NCI-H2107 (cell line): ENCODE measurements at places on chromosomes 5 and 9.

GRCh38 chr9:102185371-102185770 is 446.9 kb upstream of the GRIN3A start:
- no peak for DNase-seq

- DNase-seq = no peak
These were observed 16.8 kb downstream of the SIL1 start for GRCh38 chr5:139181322-139181730.

- DNase-seq = no peak
These were observed 12.0 kb upstream of the AJM1 start for GRCh38 chr9:136829981-136830885.

GRCh38 chr5:67187006-67187715 is 9.4 kb downstream of the CD180 start:
- no peak for DNase-seq

- DNase-seq = no peak
These were observed 351.2 kb downstream of the EBF1 start for GRCh38 chr5:158748522-158748921.

DNA sequence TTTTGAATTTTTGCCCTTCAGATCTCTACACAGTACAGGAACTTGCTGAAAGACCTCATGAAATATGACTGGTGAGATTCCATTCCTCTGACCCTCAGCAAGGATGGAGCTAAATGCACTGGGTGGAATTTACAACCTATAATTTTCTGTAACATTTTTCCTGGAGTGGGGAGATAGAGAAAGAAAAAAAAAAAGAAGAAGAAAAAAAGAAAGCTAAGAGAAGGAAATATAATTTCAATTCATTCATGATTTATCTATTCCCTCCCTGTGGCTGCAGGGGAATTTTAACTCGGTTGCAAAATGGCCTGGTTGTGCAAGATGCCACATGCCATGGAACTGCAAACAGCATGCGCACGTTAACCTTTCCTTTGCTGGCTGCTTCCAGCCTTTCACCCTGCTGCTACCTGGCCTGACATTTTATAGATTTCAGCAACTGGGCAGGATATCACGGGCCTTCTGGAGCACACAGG is 155.4 kb downstream of the FSTL4 start:
- no peak for DNase-seq

- DNase-seq = no peak
These were observed 23.9 kb upstream of the SH3PXD2B start for GRCh38 chr5:172478256-172478655.

DNA sequence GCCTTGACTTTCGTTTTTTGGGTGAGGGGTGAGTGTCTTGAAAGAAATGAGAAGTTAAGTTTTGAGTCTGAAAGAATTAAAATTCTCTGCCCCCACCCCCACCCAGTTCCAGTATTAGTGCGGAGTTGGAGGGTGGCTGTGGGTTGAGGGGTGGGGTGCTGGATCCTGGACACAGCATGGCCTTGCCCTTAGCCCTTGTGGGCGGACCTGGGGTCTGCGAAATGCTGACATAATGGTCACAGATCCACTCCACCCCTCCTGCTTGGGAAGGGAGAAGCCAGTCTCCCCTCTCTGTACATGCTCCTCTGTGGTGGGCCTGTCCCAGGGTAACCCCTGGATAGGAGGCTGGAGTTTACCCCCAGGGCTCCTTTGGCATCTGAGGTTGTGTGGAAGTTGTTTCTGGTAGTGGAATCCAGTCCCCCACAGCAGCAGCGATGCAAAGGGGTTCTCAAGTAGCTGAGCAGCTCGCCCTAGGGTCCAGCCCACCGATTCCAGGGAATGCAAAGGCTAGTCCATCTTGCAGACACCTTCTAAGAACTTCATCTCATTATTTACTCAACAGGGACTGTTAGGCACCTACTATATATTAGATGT is 42.8 kb upstream of the TCF7 start:
- DNase-seq = no peak

DNA sequence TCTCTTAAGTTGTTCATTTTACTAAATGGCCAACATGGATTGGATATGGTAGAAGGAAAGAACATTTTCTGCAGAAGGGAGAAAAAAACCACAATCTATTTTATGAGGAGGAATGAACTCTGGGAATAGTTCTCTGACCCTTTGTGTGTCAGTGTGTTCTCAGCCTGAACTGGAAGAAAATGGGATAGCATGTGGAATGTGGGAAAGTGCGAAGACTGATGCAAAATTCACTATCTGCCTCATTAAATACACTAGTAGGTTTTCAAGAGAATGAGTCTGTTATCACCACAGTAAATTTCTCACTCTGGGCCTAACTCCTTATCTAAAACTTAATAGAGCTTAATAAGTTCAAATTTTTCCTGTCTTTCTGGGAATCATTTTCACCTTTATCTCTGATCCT is 22.7 kb downstream of the ITGA1 start:
- no peak for DNase-seq

GRCh38 chr9:5492965-5493678 is 17.2 kb upstream of the PDCD1LG2 start:
- DNase-seq = no peak

DNA sequence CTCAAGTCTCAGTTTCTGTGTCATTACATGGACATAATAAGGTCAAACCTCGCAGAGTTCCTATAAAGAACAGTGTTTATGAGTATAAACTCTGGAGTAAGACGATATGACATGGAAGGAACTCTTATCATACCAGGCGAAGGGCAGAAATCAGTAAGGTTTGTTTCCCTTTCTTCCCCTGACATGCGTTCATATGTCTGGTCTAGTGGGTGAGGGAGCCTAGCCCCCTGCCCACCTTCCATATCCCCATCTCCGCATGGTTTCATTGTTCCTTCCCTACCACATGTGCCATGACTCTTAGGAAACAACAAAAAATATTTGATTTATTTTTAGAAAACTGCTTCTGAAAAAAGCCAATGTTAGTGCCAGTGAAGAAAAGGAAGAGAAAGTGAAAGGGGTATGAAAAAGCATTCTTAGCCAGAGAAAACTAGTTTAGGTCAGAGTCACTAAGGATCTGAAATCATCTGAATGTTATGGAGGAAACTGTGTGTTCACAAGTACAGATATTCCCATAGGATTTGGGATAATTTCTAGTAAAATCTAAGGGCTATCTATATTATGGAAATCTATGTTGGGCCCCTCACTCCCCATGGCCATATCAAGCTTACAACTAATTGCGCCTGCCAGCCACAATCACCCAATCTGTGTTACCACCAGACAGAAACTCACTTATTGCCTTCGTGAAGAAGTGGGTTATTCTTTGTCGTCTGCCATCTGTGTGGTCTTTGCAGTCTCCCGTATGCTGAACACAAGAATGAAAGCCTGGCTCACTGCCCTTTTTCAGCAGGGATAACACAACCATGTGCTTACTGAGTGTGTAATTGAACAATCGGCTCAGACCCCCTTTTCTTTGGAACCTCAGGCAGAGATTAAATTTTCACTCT is 19.9 kb upstream of the HMHB1 start:
- DNase-seq = no peak

DNA sequence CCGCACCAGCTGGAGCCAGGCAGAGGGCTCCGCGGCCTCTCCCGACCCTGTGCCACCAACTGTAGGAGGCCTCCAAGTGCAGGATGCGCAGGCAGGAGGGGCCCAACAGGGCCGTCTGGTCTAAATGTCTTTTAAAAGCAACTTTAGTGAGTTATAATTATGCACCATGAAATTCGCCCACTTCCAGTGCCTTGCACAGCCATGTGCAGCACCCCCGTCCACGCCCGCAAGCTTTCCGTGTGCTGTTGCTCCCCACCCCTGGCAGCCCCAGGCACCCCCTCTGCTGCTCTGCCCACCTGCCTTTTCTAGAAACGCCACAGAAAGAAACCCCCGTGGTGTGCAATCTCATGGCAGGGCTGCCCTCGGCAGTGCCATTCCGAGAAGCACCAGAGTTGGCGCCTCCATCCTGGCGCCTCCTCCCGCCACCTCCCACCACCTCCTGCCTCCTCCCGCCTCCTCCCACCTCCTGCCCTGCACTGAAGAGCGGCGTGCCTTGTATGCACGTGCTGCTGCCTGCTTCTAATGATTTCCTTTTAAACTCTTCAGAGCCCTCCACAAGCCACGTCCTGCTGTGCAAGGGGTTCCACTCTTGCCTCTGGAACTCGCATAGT is 7.5 kb upstream of the SLC6A18 start:
- DNase-seq = no peak

DNA sequence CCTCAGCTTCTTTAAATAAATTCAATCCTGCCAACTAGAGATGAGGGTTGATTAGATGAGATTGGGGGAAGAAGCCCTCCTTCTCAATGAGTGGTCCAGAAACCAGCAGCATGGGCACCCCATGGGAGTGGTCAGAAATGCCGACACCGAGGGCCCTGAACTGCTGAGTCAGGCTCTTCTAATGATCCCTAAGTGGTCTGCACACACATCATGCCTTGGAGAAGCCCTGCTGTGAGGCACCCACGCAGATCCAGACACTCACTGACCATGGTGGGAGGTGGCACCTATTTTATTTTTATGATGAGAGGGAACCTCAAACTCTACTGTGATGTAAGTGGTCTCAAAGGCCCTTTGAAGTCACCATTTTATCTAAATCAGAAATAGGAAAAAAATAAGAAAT is 72.3 kb upstream of the BOD1 start:
- DNase-seq = no peak

- DNase-seq = no peak
These were observed 11.2 kb upstream of the CFAP95 start for GRCh38 chr9:69809304-69809863.
